Activated CD4-positive, alpha-beta T cell treated with anti-CD3 and anti-CD28 coated beads, Interleukin-2, amount 10 ng/mL, durations not matched to agents 24 days and 14 days (primary cell): ENCODE measurements at places on chromosomes 4 and X. TPM values are rescaled to one million over a fixed set of nuclear protein-coding genes. Genes with fewer than 3 reads are reported as not detected.

Gene CTPS2
- 6.3 and 6.6 TPM in 2 replicates for total RNA-seq

Gene ZFYVE28
- 4.4 and 4.7 TPM in 2 replicates for total RNA-seq

Gene SATL1
- not detected in 2 replicates for total RNA-seq

Gene SUPT20HL2
- 0.09 TPM in 1 of 2 replicates, not detected in the other for total RNA-seq

Gene SLC9B1
- 0.23 and 0.47 TPM in 2 replicates for total RNA-seq

Gene P2RY4
- total RNA-seq: 0.21 and 0.24 TPM in 2 replicates

Gene TMEM271
- total RNA-seq: not detected in 2 replicates

Gene GDPD2
- total RNA-seq: 0.12 and 0.19 TPM in 2 replicates

Gene GAB3
- total RNA-seq: 3.5 and 3.6 TPM in 2 replicates

Gene CCDC110
- total RNA-seq: not detected in 2 replicates

Gene ETDA
- total RNA-seq: not detected in 2 replicates

- no peak for DNase-seq
Measured at GRCh38 chrX:136480383-136480782, 7.4 kb upstream of the BRS3 start.

- no peak for DNase-seq
Measured at GRCh38 chr4:73520821-73521220, 39.3 kb downstream of the AFM start.

DNA sequence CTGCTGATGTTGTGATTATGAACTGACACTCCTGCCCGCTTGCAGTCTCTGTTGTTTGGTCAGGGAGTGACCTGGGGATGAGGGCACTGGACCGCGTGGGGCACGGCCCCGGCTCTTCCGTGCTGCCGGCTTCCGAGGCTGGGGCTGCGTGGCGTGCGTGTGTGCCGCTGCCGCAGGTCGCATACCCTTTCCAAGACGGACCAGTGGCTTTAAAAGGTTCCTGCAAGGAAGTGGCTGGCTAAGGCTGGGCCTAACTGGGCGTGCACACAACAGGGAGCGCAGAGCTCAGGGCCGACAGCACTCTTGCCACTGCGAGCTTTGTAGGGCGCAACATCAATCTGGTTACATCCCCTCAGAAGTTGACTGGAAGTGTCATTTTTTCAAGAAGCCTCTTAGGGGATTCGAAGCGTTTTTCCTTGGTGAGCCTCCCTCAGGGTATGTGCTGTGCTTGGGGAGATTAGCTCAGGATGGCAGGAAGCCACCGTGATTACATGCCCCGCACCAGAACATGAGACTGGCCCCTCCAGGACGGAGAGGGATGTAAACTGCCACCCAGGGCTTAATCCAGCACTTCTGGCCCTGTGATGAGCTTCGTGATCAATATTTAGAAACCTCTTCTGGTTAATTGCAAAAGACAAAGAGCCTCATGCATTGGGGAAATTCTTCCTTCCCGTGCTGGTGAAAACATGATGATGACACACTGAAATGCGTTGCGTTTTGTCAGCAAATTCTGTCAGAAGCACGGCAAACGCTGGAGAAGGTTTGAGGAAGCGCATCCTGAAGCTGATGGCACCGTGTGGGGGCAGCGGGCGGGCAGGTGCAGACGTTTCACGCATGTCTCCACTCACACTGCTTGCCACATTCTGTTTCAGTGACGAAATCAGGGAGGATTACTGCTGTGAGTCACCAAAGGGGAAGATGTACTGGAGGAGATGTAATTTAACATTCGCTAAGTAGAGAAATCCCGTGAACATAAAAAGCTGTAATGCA, 11.1 kb downstream of the MAEA start:
- no peak for DNase-seq

- no peak for DNase-seq
Measured at GRCh38 chr4:88745581-88746163, 48.0 kb upstream of the NAP1L5 start.

- no peak for DNase-seq
Measured at GRCh38 chr4:72471816-72472215, 97.2 kb downstream of the ADAMTS3 start.

GRCh38 chr4:168151327-168151726, 59.0 kb downstream of the ANXA10 start:
- no peak for DNase-seq

DNA sequence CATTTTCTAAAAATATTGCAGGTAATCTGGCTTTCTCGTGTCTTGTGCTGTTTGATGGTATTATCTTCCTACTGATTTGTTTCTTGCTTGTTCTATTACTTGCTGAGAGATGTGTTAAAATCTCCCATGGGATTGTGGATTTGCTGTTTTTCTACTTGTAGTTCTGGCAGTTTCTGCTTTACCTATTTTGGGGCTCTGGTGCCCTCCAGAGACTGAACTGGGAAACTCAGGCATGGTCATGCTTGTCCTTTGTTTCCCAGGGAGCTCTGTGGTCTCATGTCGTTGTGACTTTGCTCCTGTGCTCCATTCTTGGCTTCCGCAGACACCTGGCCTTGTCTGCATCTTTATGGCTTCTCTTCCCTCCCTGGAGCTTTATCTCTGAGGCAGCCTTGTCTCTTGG, 39.5 kb downstream of the NSD2 start:
- DNase-seq: peak; percentile 82

- DNase-seq: no peak
Measured at GRCh38 chr4:22474636-22475310, 41.1 kb downstream of the ADGRA3 start.

DNA sequence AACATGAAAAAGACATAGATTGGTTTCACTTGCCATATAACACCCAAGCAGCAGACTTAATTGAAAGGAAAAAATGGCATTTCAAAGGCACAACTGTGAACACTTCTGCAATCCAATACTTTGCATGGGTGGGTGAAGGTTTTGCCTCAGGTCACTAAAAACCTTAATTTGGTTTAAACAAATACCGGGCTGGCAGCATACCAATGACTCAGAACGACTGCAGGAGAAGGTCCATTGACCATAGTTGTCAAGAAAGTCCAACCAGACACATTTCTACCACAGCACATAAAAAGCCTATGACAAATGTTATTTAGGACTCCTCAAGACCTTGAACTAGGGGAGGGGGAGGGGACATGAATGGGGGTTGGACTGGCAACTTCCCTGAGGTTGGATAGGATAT, 183.6 kb upstream of the TRPC5 start:
- DNase-seq: no peak

GRCh38 chr4:41256740-41257256, at the start of gene UCHL1:
UCHL1 (plus strand) TSS chr4:41256928; CDS start chr4:41256977, 49 bp downstream.
- no peak for DNase-seq

DNA sequence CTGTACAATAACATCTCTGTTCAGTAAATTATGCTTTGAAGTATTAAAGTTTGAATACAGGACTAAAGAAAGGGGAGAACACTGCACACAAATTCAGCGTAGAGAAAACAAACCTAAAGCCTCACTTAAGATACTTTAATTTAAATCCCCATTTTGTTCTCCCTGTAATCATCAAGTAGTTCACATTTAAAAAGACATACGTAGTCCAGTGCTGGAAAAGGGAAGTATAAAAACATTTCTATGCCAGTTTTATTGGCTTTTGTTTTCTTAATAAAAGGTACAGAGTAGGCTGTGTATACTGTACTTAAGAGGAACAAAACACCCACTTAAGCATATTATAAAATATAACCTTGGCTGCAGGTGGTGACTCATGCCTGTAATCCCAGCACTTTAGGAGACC, 101.6 kb downstream of the FGF16 start:
- no peak for DNase-seq

DNA sequence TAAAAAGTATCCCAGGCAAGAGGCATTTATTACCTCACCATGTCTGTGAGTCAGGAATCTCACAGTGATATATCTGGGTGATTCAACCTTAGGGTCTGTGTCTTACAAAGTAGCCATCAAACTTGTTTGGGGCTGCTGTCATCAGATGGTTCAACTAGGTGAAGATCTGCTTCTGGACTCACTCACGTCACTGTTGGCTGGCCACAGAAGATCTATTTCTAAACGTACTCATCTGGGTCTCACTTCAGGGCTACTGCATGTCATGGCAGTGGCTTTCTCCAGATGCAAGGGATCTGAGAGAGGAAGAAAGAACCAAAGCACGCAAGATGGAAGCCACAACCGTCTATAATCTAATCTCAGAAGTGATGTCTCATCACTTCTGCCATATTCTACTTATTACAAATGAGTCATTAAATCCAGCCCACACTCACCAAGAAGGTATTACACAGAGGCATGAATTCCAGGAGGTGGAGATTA, 267.8 kb upstream of the ANKRD50 start:
- DNase-seq: no peak

- peak; percentile 85 for DNase-seq
Measured at GRCh38 chrX:23773601-23774175, 9.3 kb upstream of the SAT1 start.
